CD4-positive, alpha-beta T cell treated with Interleukin-15 for 4 hours (primary cell): ENCODE measurements at places on chromosomes 4 and X.

DNA sequence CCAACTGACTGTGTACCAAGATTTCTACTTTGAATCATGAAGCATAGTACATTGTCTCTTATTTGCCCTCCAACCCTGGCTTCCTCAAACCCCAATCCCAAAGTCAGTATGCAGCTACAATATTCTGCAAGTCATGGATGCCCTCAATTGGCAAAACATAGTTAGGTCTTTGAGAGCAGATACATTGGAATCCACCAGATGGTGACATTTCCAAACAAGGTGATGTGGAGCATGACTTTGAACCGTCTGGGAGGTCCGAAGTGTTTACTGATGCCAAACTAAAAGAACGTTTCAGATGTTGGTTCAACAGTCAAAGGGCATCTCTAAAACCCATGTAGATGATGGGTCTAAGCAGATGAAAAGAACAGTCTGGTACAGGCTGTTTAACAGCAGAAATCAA is 43.7 kb upstream of the FRMD7 start:
- DNase-seq, result no peak

GRCh38 chr4:780716-781492 is 45.0 kb downstream of the CPLX1 start:
- no peak for DNase-seq

- DNase-seq, result no peak
Measured at GRCh38 chr4:8837181-8837841, 34.3 kb downstream of the HMX1 start.

GRCh38 chr4:128517096-128517738 is 229.6 kb upstream of the PGRMC2 start:
- no peak for DNase-seq

GRCh38 chr4:140168474-140168873 is 14.5 kb upstream of the MAML3 start:
- DNase-seq, result no peak

GRCh38 chrX:8632924-8633323 is 99.0 kb downstream of the ANOS1 start:
- no peak for DNase-seq

DNA sequence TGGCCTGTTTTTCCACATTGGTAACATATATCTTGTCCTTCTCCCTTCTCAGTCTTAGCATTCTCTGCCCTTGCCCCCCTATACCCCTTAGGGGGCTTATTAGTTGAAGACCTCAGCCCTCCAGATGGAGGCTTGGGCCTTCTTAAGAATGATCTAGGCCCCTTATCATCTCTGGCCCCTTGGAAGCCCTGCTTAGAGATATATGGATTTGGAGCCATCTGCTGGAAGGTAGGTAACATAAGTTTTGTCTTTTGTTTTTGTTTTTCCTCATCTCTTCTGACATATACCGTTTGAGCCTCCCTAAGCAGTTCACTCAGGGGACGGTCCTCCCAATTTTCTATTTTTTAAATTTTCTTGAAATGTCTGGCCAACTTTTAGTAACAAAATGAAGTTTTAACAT is 48.3 kb upstream of the NAP1L2 start:
- no peak for DNase-seq

DNA sequence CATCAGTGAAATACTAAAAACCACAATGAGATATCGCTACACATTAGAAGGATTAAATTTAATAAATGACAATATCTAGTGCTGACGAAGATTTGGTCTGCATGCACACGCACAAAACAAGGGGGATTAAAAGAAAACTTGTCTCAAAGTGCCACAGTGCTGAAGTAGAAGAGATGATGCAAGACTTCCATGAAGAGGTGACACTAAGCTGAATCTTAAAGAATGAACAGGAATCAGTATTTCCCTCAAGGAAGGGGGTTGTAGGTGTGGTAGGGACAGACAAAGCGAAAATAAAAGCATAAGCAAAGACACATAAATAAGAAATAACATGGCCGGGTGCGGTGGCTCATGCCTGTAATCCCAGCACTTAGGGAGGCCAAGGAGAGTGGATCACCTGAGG is 33.5 kb downstream of the CNOT6L start:
- no peak for DNase-seq

GRCh38 chrX:124217304-124218251 is 114.9 kb upstream of the TEX13D start:
- DNase-seq, result peak; percentile 71

DNA sequence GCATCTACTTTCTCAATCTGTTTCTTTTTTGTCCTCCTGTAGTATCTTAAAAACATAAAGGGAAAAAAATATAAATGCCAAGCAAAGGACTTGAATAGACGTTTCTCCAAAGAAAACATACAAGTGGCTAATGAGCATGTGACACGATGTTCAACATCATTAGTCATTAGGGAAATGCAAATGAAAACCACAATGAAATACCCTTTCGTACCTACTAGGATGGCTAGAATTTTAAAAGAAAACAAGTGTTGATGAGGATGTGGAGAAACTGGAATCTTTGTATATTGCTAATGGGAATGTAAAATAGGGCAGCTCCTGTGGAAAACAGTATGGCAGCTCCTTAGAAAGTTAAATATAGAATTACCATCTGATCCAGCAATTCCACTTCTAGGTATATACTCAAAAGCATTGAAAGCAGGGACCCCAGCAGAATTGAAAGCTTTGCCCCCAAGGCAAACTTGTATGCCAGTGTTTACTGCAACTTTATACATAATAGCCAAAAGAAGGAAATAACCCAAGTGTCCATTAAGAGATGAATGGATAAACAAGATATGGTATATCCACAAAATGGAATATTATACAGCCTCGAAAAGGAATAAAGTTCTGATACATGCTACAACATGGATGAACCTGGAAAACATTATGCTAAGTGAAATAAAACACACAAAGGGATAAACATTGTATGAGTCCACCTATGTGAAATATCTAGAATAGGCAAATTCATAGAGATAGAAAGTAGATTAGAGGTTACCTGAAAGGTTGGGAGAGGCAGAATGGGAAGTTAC is 138.3 kb downstream of the SH3KBP1 start:
- no peak for DNase-seq

DNA sequence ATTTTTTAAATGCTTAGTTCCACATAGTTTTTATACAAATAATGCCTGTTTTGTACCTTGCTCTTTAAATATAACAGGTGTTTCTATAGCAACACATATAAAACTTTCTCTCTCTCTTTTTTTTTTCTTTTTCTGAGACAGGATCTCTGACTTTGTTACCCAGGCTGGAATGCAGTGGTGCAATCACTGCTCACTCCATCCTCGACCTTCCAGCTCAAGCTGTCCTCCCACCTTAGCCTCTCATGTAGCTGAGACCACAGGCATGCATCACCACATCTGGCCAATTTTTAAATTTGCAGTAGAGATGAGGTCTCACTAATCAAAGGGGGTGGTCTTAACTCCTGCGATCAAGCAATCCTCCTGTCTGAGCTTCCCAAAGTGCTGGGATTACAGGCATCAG is 18.3 kb upstream of the SULT1E1 start:
- no peak for DNase-seq

GRCh38 chr4:103996064-103996463 is 276.3 kb upstream of the TACR3 start:
- no peak for DNase-seq

DNA sequence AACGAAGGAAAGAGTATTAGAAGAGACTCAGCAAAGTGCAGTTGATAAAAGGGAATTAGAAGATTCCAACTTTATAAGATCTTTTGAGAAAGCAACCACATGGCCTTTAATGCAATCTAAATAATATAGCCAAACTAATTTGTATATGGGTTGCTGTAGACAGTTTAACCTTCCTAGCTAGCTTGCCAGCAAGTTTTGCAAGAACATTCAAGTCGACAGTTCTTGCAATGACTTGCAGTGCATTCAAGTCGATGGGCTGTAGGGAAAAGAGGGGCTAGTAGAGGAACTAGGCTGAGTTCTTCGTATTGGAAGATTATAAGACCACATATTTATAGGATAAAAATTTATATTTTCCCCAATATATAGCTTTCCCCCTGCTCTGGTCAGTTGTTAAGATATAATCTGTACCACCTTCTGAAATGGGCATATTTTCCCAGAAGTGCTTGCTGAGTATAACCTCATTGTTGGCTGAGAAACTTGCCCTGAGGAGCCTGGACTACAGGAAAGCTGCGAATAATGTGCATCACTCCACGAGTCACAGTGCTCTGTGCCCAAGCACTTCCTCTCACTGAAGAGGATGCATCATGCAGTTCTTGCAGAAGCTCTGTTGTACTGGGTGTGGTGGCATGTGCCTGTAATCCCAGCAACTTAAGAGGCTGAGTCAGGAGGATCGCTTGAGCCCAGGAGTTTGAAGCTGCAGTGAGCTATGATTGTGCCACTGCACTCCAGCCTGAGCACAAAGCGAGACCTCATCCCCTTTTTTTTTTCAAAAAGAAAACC is 56.7 kb downstream of the DOCK11 start:
- no peak for DNase-seq

- DNase-seq, result no peak
Measured at GRCh38 chrX:115702982-115703381, 142.0 kb downstream of the PLS3 start.

- DNase-seq, result no peak
Measured at GRCh38 chr4:188032583-188032982, 37.0 kb downstream of the ZFP42 start.

- DNase-seq, result no peak
Measured at GRCh38 chr4:39043058-39043860, 11.1 kb upstream of the TMEM156 start.

DNA sequence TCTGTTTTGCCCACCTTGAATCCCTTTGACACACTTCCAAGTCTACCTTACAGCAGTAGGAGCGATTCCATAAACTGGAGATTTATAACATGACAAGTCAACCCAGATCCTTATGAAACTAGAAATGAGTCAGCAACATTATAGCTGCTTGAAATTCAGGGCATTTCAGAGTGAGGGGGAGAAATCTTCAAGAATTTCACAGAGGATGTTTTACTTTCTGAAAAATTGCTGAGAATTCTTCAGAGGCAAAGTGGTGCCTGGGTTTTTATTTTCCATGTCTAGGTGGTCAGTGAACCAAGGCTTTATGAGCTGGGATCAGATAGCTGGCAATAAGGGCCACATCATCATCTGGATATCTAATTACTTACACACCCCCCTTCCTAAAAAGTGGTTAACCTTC is 119.8 kb downstream of the PPARGC1A start:
- no peak for DNase-seq

DNA sequence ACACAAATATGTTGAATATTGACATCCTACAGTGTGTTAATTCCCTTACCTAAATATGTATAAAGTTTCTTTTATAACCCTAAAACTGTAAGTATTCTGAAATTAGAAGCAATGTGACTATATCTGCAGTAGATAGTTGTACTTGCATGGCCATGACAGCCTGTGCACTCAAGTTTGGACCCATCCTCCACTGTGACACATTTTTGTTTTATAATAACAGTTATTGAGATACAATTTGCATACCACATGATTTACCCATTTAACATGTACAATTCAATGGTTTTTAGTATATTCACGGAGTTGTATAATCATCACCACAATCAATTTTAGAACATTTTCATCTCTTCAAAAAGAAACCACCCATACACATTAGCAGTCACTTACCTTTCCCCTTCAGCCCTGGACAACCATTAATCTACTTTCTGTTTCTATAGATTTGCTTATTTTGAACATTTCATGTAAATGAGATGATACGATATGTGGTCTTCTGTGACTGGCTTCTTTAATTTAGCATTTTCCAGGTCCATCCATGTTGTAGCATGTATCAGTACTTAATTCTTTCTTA is 29.6 kb downstream of the HERC3 start:
- DNase-seq, result no peak

DNA sequence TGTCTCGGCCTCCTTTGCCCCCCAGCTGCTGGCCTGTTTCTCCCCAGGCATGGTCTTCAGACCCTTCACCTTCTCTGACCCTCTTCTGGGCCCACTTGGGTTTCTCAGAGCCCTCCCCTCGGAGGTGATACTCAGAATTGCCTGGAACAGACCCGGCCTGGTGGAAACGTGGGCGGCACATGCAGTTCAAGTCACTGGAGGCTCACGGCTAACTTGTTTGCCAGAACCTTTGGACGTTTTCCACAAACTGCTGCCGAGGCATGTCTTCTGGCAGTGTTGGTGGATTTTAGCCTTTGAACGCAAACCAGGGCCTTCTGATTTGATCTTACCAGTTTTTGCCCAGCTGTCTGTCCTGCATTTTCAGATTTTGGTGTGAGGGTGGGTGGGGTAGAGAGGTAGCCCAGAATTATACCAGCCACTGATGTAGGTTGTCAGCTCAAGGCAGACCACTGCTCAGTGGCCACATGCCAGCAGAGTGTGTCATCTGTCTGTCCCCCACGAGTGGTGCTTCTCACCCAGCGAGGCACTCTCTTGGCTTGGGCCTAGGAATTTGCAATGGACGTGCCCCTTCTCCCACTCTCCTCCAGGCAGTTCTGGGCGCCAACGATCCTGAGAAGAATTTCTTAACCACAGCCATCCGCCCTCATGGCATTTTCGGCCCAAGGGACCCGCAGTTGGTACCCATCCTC is 32.5 kb upstream of the ZNF185 start:
- DNase-seq, result no peak

DNA sequence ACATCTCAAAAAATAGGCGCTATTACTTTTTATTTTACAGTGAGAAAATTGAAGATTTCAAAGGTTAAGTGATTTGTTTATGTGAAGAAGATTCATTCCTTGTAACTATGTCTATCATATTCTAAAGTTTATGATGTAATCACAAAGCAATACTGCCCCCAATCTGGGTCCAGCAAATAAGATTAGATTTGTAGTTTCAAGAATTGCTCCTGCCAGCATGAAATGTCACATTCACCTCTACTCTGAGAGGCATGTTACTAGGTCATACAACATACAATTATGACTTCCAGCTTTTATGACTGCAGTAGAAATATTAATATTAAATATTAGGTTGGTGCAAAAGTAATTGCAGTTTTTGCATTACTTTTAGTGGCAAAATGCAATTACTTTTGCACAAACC is 976.2 kb downstream of the FSTL5 start:
- no peak for DNase-seq

- DNase-seq, result peak; percentile 18
Measured at GRCh38 chr4:46931981-46932380, 22.9 kb upstream of the COX7B2 start.

- DNase-seq, result no peak
Measured at GRCh38 chr4:121514443-121514842, 133.6 kb upstream of the QRFPR start.

- no peak for DNase-seq
Measured at GRCh38 chrX:73913580-73913979, 350.6 kb downstream of the CHIC1 start.

- peak; percentile 29 for DNase-seq
Measured at GRCh38 chr4:122117743-122118142, 34.4 kb upstream of the BLTP1 start.

- no peak for DNase-seq
Measured at GRCh38 chr4:6876440-6876839, 33.2 kb upstream of the TBC1D14 start.

- DNase-seq, result no peak
Measured at GRCh38 chrX:39823854-39824253, 273.9 kb downstream of the BCOR start.

GRCh38 chrX:30888526-30889146 is 418 bp downstream of the TAB3 start:
- DNase-seq, result no peak

- no peak for DNase-seq
Measured at GRCh38 chr4:74934888-74935287, 2.0 kb downstream of the PARM1 start.

GRCh38 chrX:14398725-14399124 is 130.6 kb upstream of the GLRA2 start:
- no peak for DNase-seq

- no peak for DNase-seq
Measured at GRCh38 chr4:2288051-2288541, 26.2 kb upstream of the MXD4 start.
